Activated CD8-positive, alpha-beta T cell treated with anti-CD3 and anti-CD28 coated beads for 36 hours (primary cell): ENCODE measurements at places on chromosomes 2 and 18. TPM values are rescaled to one million over a fixed set of nuclear protein-coding genes. Genes with fewer than 3 reads are reported as not detected.

Gene ZNF385B
- total RNA-seq, result not detected

Gene EFHD1
- 1.2 TPM for total RNA-seq

Gene PROKR1
- not detected for total RNA-seq

Gene FBXO41
- total RNA-seq, result 41.5 TPM

Gene C2orf66
- not detected for total RNA-seq
